AG09309 (cell line): ENCODE measurements at places on chromosomes 11 and 22.

- no peak for DNase-seq
Measured at GRCh38 chr11:75773595-75774353, 5.2 kb downstream of the DGAT2 start.

DNA sequence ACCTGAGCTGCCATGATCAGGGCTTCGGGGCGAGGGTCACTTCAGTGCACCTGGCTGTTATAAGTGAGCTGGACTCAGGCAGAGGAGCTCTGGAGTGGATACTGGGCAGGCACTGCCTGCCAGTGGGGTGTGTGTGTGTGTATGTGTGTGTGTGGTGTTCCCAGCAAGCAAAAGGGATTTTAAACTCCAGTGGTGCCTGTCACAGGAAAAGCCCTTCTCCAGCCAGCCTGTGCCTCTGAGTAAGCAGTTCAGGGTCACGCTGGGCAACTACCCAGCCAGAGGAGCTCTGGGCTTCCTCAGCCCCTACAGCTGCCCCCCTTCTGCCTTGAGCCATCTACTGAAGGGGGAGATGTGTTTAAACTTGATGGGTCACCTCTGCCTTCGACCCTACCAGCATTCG lies 109.0 kb downstream of the OSBP2 start:
- DNase-seq: no peak

GRCh38 chr22:29128891-29129807 lies 56.3 kb downstream of the KREMEN1 start:
- DNase-seq: no peak

DNA sequence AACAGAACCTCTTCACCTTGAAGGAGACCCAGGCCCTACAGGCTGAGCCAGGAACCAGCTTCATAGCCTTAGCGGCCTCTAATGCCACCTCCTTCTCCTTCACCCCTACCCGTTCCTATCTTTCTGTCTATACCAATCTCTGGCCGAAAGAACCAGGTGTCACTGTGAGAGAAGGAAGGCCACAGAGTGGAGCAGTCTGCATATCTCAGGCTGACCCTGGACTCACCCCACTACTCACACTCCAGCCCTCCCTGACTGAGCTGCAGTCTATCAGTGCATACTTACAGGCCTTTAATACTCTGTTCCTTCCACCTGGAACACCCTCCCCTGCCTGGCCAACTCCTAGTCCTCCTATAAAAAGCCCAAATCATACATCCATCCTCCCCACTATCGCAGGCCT lies 32.7 kb downstream of the ARAP1 start:
- no peak for DNase-seq

GRCh38 chr11:73265853-73266645 lies 6.1 kb upstream of the P2RY6 start:
- DNase-seq: no peak

- DNase-seq: no peak
Measured at GRCh38 chr11:38461751-38462150, 1863.7 kb upstream of the RAG2 start.

DNA sequence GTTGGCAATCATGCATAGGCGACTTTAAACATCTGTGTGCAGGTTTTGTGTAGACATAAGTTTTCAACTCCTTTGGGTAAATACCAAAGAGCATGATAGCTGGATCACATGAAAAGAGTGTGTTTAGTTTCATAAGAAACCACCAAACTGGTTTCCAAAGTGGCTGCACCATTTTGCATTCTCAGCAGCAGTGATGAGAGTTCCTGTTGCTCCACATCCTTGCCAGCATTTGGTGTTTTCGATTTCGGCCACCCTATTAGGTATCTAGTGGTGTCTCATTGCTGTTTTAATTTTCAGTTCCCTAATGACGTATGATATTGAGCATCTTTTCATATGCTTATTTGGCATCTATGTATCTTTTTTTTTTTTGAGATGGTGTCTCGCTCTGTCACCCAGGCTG lies 62.8 kb upstream of the CCND1 start:
- DNase-seq: no peak

GRCh38 chr22:18035751-18036150 lies 11.4 kb upstream of the MICAL3 start:
- DNase-seq: no peak

- no peak for DNase-seq
Measured at GRCh38 chr11:66339686-66340483, 3.7 kb upstream of the RIN1 start.

- no peak for DNase-seq
Measured at GRCh38 chr11:10858439-10859325, 829 bp upstream of the ZBED5 start.

- DNase-seq: no peak
Measured at GRCh38 chr11:46889689-46890475, 28.5 kb downstream of the LRP4 start.

DNA sequence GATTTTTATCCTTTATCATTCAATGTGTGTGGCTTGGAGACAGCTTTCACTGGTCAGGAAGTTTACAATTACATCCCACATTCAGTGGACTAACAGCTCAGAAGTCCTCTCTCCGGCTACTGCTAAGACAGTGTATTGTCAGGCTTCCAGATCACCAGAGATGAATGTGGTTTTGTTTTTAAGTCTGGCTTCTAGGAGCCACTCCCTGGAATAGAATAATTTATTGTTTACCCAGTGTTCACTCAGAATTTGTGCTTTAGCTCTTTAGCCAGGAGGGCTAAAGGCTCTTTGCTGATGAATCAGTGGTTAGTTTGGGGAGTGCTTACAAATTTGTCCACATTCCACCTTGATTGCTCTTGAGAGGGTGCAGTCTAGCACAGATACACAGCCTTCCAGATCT lies 26.5 kb downstream of the TRIM77 start:
- no peak for DNase-seq

DNA sequence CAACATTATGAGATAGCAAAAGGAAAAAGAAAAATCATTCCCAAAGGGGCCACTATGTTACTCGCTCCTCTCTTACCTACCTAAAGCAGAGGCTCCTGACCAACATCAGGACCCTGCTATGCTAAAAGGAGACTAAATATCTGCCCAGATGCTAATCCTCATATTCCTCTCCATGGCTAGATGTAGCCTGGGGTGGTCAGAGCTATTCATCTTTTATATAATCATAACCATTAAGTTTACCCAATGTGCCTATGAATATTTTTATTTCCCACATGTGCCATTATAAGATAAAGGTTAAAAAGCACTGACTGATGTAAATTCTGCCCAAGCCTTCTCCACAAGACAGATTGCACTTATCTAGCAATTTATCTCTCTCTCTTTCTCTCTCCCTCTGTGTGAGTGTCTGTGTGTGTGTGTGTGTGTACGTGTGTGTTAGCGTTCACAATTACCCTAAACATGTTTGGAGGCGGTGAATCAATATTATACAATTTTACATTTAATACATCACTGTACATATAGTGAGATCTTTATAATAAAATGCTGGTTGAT lies 41.2 kb upstream of the ANO5 start:
- no peak for DNase-seq

- DNase-seq: no peak
Measured at GRCh38 chr11:35845860-35846259, 98.0 kb upstream of the LDLRAD3 start.

DNA sequence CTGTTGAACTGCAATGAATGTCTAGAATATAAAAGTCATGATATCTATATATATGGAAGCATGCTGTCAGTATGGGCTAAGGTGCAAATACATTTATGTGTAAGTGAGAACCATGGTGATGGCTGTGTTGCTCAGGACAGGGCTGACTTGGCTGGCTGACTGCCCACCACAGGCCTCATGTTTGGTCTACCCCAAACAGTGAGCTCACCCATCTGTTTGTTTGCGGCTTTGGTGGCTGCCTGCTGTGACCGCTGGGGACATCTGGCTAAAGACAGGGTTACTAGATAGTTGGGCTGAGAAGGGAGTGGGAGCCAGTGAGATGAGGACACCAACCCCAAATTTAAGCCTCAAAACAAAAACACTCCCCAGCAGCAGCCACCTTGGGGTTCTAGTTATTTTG lies 6.3 kb downstream of the CD44 start:
- no peak for DNase-seq

- no peak for DNase-seq
Measured at GRCh38 chr22:22878211-22878570, 9.4 kb upstream of the IGLL5 start.

DNA sequence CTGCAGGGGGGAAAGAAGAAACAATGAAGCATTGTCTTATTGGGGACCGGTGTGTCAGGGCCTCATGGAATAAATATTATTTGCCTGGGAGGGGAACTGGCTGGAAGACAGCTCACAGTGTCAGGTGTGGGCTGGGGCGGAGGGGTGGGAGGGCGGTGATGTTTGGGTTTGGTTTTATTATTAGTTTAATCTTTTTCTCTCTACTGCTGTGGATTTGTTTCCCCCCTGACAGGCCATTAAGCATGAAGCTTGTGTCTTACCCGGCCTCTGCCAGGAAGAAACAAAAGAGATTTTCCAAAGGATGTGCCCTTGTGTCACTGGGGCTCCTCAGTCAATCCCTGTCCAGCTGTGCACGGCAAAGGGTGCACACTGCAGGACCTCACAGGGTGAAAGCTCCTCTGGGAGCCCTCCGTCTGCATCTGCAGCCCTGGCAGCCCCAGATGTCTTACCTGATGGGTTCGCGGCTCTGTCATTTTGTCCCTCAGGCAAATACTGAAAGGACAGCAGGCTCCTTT lies 203.1 kb upstream of the TMEM45B start:
- DNase-seq: no peak

DNA sequence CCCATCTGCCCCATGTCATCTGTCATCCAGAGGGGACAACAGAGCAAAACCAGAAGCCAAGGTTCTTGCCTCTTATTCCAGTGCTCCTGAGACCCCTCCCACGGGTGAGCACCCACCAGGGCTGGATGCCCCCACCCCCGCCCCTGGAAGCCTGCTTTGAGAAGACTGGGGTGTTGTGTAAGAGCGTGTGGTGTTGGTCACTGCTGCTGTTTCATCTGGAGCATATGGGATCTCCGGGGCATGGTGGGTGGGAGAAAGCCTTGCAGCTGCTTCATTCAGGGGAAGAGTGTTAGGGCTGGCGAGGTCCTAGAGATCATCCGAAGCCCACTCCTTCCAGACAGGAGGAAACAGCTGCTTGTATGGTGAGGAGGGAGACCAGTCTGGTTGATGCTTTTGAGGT lies 54.1 kb downstream of the CHRDL2 start:
- no peak for DNase-seq

DNA sequence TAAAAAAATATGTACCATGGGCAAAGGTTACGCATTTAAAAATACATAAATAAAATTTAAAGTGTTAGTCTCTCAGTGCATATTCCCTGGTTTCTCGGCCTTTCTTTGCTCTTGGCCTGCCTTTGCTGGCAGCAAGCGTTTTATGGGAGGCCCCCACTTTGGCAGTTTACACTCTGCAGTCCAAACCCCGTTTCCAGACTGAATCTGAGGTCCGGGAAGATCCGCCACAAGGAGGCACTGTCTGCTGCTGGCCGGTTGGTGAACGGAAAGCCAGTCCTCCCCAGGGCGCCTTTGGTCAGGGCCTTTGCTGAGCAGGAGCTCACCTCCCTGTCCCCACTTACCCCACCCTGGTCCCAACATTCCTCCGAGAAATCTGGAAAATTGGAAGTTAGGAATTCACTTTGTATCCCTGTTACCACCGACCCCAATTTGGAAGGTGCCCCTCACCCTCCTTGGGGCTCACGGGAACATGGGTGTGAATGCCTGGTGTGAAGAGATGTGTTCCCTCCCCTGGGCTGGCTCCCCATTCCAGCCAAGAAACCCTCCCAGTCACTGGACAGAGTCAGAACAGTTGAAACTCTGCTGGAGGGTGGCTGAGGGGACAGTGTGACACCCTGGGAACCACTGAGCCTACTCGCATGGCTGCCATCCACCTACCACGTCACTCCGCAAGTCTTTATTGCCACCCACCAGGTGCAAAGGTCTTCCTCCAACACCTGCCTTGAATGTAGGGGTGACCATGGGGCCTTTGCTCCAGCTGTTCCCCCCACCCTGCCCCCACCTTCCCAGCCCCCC lies 9.4 kb upstream of the SF1 start:
- DNase-seq: no peak

DNA sequence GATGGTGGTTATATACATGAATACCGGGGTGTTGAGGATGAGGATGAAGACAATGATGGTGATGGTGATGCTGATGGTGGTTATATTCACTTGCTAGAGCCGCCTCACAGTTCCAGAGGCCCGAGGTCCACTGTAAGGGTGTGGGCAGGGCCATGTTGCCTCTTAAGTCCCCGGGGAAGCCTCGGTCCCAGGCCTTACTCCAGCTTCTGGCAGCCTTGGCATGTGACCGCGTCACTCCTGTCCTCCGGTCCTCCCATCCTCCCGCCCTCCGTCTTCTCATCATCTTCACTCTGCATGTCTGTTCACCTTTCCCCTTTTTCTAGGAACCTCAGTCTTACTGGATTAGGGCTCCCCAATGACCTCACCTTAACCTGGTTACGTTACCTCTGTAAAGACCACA lies 54.6 kb downstream of the IGLL1 start:
- DNase-seq: no peak

DNA sequence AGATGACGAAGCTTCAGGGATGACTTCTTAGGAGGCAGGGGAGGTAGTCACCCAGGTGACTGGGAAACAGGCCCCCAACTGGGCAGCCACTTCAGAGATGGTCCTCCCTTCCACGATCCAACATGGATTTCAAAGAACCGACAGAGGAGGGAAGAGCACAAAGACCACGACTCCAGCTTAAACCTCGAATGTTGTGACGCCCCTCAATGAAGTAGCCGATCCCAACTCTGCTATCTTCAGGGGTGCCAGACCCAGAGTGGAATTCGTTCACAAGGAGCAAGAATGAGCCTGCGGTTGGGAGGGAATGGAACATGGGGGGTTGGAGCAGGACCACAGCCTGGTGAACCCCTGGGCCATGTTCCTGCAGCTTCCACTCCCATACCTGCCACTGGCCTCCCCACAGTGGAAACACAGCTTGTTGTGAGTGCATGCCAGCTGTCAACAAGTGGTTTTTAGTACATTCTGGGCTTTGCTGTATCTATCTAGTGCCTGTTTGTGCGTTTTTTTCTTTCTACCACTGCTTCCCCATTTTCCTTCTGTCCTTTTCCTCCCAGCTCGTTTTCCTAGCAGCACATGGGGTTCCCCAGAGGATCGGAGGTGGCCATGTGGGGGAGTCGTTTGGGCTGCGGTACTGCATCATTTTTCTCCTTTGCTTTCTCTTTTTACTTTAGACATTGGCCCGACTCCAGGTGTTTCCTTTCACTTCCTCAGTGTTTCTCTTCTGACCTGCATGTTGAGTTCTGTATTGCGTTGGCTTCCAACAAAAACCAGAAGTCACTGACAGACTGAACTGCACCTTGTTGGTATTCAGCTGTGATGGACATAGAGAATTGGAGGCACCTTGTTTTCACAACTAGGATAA lies 65.8 kb downstream of the MORC2 start:
- no peak for DNase-seq

DNA sequence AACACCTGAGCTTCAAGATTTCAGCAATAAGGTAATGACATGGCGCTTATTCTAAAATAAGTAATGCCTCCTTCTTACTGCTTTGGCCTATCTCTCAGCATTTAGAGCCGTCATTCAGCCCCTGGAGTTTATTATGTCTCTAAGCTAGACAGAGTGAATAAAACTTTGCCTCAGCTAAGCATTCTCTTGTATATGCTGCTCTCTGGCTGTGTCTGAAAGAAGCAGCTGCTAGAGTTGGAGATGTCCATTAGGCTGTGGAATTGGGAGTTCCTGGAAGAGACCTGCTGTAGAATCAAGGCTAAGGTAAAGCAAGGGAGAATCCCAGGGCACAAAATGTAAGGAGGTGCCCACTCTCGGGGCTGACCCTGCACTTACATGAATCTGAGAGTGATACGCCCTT lies 35.5 kb upstream of the TTC12 start:
- no peak for DNase-seq
